ENCODE measurements at places on chromosomes 12 and 14.

DNA sequence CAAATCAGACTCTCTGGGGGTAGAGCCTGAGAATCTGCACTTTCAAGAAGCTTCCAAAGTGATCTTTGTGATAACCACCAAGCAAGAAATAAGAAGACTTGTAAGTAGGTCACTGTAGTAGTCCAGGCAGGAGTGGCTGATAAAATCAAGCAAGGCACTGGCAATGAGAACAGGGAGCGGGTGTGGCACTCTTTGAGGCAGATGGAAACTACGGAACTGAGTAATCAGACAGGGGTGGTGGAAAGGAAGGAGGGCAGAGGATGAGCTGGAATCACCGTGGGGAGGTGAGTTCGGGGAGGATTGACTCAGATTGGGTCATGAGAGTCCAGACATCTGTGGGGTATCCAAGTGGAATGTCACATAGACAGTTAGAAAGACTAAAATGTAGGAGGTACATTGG lies 44.4 kb upstream of the PLXNC1 start:
- no peak for DNase-seq

- DNase-seq: no peak
Observed at GRCh38 chr12:27614866-27615265, 81.4 kb upstream of the REP15 start.

DNA sequence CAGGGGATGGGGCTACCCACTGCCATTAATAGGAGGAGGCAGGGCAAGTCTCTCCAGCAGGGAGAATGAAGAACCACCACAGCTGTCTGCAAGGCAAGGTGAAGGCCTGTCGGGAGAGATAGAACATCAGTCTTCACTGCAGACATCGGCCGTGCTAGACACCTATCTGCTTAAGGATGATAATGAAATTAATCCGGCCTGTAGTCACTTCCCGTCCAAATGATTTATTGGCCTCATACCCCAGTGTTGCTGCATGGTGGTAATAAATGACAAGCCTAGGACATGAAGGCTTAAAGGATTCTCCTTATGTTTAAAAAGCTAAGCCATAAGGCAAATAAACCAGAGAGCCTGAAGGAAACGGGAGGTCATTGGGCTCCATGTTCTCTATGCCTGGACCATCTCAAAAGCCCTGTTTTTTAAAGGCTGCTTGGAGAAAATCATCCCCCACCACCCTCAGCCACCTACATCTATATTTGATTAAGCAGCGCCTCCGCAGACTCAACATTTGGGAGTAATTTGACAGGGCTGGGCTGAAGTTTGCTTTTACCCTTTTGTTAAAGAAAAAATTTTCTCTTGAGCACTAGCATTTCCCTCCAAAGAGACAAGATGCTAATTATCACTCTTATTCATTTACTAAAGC lies 137.7 kb downstream of the PLXNC1 start:
- no peak for DNase-seq

DNA sequence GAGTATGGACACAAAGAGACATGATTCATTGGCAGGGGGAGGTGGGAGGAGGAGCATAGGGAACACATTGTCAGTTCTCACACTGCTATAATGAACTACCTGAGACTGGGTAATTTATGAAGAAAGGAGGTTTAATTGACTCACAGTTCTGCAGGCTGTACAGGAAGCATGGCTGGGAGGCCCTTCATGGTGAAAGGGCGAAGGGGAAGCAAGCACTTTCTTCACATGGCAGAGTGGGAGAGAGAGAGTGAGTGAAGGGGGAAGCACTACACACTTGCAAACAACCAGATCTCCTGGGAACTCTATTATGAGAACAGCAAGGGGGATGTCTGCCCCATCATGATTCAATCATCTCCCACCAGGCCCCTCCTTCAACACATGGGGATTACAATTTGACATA lies 391.8 kb downstream of the BMP4 start:
- no peak for DNase-seq

- DNase-seq: no peak
Observed at GRCh38 chr14:102645746-102646440, 53.4 kb downstream of the RCOR1 start.

DNA sequence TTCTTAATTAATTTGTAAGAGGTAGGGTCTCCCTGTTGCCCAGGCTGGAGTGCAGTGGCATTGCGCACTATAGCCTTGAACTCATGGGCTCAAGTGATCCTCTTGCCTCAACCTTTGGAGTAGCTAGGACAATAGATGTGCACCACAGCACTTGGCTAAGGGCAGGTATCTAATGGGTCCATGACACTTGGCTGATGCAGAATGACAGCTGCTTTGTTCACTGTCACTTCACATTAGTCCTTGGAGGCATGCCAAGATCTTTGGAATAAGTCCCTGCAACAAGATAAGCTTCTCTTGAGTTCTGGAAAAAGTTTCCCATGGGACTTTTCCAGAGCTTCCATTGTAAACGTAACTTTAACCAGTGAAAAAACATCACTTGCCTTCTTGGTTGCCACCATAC lies 23.4 kb downstream of the COQ6 start:
- DNase-seq: no peak

DNA sequence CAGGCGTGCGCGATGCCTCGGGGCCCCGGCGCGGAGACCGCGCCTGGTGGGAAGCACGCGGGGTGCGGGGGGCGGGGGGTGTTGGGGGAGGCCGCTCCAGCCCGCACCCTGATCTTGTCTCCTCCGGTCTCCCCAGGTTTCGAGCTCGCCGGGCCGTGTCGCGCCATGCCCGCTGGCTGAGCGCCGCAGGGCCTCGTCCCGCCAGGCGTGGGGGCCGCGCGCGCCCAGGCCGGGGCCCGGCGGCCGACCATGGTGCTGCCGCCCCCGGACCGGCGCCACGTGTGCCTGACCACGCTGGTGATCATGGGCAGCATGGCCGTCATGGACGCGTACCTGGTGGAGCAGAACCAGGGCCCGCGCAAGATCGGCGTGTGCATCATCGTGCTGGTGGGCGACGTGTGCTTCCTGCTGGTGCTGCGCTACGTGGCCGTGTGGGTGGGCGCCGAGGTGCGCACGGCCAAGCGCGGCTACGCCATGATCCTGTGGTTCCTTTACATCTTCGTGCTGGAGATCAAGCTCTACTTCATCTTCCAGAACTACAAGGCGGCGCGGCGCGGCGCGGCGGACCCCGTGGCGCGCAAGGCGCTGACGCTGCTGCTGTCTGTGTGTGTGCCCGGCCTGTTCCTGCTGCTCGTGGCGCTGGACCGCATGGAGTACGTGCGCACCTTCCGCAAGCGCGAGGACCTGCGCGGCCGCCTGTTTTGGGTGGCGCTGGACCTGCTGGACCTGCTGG lies 2.4 kb downstream of the TMEM121 start:
- DNase-seq: no peak

GRCh38 chr14:36066636-36067035 lies 109.9 kb downstream of the PTCSC3 start:
- no peak for DNase-seq

- DNase-seq: no peak
Observed at GRCh38 chr12:89167986-89168385, 184.3 kb downstream of the DUSP6 start.

- DNase-seq: no peak
Observed at GRCh38 chr14:53016491-53016890, 65.6 kb upstream of the FERMT2 start.

- DNase-seq: no peak
Observed at GRCh38 chr14:64800000-64800399, 79.7 kb downstream of the SPTB start.

DNA sequence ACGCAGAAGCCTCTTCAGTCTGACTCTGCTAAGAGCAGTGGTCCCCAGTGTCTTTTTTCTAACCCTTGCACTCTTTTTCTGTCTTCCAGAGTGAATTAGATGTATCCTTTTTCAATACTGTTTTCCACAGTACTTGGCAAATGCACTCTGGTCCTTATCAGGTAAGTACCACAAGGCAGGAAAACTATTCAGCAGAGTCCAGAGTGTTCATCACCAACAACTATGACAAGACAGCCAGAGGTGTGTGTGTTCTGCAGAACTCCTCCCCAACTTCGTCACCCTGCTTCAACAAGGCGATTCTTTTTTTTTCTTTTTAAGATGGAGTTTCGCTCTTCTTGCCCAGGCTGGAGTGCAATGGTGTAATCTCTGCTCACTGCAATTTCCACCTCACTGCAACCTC lies 54.3 kb upstream of the STRN3 start:
- no peak for DNase-seq

GRCh38 chr14:73878436-73878835 lies 8.2 kb upstream of the ZNF410 start:
- no peak for DNase-seq

DNA sequence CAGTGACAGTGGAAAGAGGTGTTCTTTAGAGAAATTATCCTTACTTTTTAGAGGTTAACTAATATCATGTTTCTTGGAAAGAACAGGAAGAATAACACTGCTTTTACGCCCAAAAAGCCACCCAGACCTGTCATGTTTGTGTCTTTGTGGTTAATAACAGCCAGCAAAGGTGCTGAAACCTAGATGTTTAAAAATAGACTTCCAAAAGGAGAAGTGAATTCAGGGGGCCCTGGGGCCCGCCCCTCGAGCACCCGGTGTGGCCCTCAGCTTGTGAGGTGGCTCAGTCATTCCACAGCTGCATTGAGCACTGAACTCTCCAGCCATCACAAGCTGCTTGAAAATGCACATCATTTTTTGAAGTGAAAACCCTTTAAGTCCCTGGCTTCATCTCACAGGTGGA lies 20.8 kb upstream of the AMN start:
- DNase-seq: no peak

DNA sequence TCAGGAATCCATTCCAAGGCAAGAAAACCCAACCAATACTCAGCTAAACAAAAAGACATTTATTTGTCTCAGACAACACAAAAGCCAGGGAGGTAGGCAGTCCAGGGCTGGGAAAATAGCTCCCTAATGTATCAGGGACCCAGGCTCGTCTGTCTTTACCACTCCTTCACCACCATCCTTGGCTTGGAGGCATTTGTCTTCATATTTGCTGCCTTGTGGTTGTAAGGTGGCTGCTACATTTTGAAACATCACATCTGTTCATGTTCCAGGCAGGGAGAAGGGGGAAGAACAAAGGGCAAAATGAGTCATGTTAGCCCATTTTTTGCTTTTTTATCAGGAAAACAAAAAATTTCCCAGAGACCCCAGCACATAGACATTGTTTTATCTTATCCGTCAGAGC lies 44.8 kb upstream of the PCED1B start:
- DNase-seq: no peak

GRCh38 chr14:36659822-36660735 lies 1.6 kb upstream of the PAX9 start:
- DNase-seq: no peak

GRCh38 chr14:60863249-60863648 lies 117.6 kb downstream of the TRMT5 start:
- no peak for DNase-seq

- DNase-seq: no peak
Observed at GRCh38 chr12:95083471-95083870, 10.1 kb upstream of the NR2C1 start.

DNA sequence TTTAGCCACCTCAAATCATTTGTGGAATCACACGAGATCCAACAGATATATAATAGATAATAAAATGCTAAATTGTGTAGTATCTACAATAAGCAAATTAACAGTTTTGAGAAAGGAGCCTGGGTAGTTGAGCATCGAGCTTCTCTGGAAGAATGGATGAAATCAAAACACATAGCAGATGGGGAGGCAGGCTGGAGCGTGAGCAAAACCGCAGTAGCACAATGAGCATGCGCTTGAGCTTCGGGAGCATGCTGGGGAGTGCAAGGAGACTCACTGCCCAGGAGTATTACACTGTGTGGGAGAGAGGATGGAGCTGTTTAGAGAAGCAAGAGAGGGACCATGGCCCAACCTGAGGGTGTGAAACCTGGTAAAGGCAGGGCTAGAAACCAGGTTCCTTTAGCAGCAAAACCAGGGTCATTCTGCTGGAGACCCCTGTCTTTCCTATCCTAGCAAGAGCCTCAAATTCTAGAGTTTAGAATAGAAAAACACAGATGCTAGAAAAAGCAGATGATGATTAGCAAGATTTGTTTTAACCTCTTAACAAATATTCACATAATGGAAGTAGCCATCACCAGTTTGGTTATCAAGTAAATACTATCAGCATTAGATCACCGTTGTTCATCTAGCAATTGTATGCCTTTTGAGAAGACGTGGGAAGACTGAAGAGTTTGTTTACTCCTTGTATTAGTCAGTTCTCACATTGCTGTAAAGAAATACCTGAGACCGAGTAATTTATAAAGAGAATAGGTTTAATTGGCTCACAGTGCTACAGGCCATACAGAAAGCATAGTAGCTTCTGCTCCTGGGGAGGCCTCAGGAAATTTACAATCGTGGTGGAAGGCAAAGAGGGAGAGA lies 484.8 kb downstream of the EGLN3 start:
- no peak for DNase-seq

All from stimulated activated CD8-positive, alpha-beta memory T cell treated with anti-CD3 and anti-CD28 coated beads, Interleukin-2, amount 100 ng/mL, for 1 hour (primary cell).